ENCODE measurements at places on chromosomes 3 and 15. TPM values are rescaled to one million over a fixed set of nuclear protein-coding genes. Genes with fewer than 3 reads are reported as not detected.

- no peak for DNase-seq
These were observed 90.7 kb downstream of the IMPG2 start for GRCh38 chr3:101229681-101230080.

- no peak for DNase-seq
These were observed 54.8 kb downstream of the MESD start for GRCh38 chr15:80934761-80935221.

The BCHE gene
- 0.71 TPM for polyA plus RNA-seq

GRCh38 chr3:9098716-9099675 is 135.7 kb upstream of the RAD18 start:
- DNase-seq: no peak

DNA sequence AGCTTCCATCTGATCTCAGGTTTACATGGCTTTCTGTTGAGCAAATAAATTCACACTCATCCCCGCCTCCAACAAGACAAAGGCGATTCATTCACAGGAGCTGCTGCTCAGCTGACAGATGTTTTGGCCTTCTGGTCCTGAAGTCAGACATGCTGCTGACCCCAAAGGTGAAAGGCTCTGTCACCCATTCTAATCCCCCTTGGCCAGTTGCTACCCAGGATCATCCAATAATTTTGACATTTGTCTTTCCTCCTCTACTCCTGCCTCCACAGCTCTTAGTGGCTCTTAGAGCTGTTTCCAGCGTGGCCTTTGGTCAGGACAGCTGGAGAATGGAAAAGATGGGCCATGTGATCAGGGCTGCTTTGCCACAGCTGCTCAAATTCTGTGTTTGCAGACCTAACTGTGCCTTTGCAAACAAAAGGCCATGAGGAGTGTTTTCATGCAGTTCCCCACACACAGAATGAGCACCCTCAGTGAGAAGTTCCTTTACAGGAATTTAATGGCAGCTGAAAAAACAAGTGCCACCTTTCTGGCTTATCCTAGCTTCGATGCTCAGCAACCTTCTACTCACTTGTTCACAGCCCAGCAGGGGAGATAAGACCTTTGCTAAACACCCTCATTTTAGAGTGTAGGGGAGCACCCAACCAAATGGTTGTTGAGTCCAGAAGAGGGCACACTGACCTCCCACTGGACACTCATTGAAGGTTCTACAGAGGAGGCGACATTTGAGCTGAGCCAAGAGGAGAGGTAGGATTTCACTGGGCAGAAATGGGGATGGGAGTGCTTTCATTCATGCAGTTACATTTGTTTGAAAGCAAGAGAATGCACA is 39.0 kb downstream of the CYP19A1 start:
- DNase-seq: no peak

DNA sequence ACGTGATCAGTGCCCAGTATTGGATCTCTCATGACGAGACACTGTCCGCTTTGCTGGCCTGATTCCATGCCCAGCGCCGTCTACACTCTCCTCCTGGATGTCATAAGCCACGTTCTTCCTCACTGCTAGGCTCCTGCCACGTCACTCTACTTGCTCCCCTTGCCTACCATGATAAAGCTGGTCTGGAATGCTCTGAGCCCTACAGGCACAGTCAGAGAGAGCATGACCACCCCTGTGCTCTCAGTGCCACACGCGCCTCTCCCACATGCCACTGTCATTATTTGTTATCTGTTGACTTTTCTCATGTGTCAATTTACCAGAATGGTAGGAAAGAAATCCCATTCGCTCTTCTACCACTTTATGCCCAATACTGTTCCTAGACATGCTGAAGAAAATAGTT is 148.6 kb downstream of the ANO10 start:
- DNase-seq: no peak

DNA sequence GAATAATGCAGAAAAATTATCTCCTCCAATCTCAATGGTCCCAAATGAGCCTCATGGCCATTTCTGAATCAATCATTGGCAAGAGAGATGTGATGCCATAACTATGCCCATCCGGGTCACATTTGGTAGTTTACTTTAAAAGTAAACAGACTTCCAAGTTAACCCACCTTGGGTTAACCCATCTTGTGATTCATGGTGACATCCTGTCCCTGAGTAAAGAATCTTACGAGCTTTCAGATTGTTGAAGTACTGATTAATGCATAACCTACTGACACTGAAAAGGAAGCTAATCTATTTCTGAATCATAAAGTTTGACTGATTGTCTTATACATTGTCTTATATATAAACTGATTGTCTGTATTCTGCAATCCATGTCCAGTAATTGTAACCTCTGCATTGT is 467.2 kb upstream of the AGTR1 start:
- DNase-seq: no peak

GRCh38 chr3:7875925-7876324 is 625.7 kb upstream of the LMCD1 start:
- peak; percentile 23 for DNase-seq

DNA sequence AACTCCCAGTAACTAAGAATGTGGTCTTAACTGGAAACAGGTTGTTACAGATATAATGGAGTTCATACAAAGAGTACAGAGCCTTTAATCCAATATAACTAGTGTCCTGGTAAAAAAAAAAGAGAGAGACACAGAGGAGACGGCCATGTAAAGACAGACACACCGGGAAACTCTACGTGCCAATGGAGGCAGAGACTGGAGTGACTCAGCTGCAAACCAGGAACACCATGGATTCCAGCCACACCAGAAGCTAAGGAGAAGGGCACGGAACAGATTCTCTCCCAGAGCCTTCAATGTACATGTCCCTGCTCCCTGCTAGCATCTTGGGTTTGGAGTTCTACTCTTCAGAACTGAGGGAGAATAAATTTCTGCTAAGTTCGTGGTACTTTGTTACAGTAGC is 4.5 kb downstream of the RNF168 start:
- DNase-seq: no peak

DNA sequence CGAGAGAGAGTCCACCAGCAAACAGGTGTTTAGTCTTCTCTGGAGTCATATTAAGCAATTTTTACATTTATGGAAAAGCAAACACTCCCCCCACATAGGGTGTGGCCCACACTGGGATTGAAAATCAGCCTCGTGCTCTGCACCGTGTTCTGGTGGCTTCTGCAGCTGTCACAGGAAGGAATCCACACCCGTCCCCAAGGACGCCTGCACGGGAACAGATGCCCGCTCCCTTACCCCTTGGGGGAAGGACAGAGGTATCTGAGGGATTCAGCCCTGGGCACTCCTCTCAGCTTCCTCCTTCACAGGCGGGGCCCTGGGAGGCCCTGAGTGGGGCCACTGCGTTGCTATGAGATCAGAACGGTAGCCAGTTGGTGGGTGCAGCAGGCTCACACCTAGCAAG is 27.8 kb downstream of the LIPC start:
- no peak for DNase-seq

GRCh38 chr3:159166899-159167586 is 365.2 kb downstream of the MFSD1 start:
- DNase-seq: no peak

DNA sequence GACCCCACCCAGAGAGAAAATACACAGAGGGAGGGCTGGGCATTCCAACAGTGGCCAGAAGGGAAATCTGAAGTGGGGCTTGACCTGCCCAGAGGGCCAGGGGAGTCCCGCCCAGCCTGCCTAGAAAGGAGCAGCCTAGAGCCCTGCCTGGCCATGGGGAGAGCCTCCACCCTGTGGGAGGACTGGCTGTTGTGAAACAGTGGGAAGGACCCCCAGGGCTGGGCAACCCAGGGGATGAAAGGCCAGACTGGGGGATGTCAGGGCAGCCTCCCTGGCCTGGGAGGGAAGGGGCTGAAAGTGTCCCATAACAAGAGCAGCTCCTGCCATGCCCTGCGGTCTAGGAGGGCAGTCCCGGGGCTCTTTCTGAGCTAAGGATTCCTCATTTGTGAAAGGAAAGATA is 69.0 kb downstream of the SLC12A8 start:
- DNase-seq: no peak
